ENCODE measurements at places on chromosomes 16 and 17.
A peak's percentile ranks its signal among the peaks of the same experiment; 100 is the strongest.

DNA sequence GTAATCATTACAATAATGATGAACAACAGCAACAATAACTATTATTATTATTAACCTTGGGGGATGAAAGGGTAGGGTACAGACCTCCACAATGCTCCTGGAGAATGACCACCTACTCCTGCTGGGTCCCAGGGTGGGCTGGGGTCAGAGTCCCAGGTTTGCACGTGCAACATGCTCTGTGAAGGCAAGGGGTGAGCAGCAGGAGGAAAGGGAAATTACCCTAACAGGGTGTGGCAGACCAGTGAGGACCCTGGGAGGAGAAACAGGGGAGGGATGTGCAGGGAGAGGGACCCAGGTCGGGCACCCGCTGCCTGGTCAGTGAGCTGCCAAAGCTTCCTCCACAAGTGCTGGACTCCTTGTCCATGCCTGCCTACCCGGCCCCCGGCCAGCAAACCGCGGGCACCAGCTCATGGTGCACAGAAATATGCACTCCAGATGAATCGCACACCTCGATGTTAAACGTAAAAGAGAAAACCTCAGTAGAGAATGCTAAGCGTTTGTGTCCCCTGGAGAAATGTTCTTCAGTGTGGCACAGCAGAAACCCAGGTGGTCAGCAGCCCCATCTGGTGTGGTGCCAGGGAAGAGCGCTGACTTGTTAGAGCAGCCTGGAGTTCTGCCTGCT lies 767.1 kb downstream of the KCNJ18 start:
- DNase-seq = no peak

DNA sequence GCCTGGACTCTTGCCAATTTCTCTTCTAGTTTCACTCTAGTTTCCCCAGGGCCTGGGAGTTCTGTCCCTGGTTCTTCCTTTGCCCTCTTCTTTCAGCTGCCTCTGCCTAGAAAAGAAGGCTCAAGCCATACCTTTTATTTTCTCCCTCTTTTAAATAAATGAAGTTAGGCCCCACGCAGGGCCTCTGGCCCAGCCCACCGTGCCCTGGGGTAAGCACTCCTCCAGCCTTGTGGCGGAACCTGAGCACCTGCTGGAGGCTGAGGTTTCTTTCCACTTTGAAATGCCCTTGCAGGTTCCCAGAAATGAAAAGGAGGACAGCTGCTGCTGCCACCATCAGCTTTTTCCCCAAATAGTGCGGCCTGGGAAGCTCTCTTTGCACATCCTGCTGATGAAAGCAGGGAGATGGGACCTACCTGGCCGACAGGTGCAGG lies 139.4 kb downstream of the CCDC182 start:
- DNase-seq = no peak

DNA sequence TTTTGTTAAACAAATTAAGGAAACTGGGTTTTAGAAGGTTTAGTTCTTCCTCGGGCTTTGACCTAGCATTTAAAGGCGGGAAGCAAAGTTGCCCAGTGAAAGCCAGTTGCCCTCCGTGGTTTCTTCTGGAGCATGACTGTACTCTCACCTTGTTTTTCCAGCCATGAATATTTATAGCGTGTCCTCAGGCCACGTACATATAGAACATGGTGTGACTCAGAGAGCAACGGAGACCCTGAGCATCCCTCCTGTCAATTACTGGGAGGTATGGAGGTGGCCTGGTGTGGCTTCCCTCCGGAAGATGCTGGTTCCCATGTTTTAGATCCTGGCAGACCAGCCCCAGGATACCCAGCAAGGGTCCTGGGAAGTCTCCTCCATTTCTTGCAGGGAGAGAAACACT lies 48.4 kb downstream of the AKAP1 start:
- DNase-seq = no peak

- no peak for DNase-seq
These were observed 5.2 kb upstream of the NUBP1 start for GRCh38 chr16:10738231-10739077.

GRCh38 chr17:74712756-74713155 lies at the start of gene CD300LF:
Gene CD300LF (minus strand): TSS chr17:74712923. CDS start chr17:74712866, 57 bp downstream.
- no peak for DNase-seq

DNA sequence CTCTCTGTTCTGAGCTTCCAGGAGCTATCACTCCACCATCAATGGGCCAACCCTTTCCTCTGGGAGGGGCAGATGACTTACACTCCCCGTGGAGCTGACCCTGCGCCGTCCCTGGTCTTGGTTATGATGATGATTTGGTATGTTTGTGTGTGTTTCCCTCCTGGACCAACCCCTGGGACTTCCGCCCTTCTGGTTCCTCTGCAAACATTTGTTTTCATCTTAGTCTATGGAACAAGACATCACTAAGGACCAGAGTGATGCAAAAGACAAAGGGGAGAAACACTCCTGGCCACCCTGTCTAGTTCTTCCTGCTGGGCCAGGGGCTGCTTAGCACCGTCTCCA lies 13.7 kb downstream of the CBX4 start:
- no peak for DNase-seq

GRCh38 chr16:73231944-73232554 lies 184.1 kb upstream of the ZFHX3 start:
- no peak for DNase-seq

DNA sequence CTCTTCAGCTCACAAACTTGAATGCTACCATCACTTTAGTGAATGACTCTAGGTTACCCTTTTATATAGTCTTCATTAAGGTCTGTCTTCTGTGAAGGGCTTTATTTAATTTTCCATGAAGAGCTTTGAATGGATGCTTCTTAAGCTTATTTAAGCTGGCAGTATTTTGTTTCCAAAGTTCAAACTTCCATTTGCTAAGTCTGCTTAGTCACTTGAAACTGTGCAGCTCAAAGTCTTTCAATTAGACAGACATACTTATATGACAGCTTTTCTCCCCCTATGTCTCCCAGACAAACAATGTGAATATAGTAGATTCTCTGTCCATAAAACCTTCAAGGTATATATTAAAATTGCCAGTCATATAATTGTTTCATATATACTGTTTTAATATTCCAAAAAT lies 23.5 kb downstream of the TXNDC11 start:
- no peak for DNase-seq

DNA sequence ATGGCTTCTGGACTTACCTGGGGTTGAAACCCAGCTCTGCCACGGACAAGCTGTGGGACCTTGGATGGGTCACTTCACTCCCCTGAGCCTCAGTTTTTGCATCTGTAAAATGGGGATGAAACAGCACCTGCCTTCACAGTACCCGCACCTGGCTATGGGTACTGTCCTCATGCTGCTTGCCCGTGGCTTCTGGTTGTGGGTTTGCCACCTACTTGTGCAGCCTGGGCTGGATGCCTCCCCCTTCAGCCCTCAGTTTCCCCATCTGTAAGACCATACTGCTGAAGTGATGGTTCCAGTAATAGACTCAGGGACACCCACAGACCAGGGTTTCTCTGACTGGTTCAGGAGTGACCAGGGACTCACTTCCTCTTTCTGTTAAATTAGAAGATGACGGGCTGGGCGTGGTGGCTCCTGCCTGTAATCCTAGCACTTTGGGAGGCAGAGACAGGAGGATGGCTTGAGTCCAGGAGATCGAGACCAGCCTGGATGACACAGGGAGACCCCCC lies 9.4 kb downstream of the GLIS2 start:
- DNase-seq = no peak

GRCh38 chr17:7435676-7436555 lies 681 bp downstream of the TMEM102 start:
- no peak for DNase-seq

- no peak for DNase-seq
These were observed 1.2 kb downstream of the SREBF1 start for GRCh38 chr17:17835415-17836249.

DNA sequence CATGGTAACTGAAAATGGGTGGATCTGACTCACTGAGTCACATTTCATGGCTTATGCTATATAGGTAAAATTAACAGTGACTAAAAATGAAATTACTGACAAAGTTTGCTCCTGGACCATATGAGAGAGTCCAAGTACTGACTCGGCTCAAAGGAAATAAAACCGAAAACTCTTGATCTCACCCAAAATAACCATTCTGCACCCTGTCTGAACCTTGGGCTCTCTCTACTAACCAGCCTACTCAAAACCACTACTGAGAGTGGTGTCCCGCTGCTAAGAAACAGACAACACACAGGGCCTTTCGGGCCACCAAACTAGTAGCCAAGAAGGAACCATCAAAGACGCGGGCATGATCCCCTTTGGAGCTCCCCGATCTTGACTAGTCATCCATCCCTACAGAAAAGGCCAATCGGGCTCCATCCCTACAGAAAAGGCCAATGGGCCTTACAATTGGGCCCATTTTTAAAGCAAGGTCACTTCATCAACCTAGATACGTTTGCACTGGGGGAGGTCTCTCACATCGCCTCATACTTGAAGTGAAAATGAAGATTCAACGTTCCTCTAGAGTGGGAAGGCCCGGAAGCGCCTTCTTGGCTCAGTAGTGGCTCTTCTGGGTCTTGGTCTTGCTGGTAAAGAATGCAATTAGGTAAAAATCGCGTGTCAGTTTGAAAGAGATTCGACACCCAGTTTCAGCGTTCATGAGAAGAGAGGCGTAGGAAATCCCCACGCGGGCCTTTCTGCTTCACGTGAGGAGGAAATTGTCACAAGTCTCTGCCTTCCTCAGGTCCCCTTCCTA lies 720 bp upstream of the ZPBP2 start:
- DNase-seq = peak; percentile 51
